ENCODE measurements at places on chromosomes 1 and 21. TPM values are rescaled to one million over a fixed set of nuclear protein-coding genes. Genes with fewer than 3 reads are reported as not detected.
A peak's percentile ranks its signal among the peaks of the same experiment; 100 is the strongest.

DNA sequence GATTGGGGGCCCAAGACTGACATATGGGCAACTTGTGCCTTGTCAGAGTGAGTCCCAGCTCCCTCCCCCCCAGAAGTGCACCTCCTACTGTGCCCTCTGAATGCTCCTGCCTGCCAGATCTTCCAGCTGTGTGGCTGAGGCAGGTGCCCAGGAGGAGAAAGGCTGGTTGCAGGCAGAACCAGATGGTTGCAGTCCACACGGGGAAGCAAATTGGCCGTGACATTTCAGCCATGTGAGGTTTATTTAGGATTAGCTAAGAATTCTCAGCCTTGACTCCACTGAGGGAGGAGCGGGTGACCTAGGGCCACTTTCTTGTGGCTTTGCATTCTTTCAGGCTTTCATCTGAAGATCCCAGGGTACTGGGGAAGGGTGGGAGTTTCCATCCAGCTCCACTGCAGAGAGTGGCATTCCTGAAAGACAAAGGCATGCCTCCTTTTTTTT, 33.8 kb downstream of the PEX14 start:
- H3K4me3 ChIP-seq, result no peak overlapping the region
- peak; percentile 20 for DNase-seq
- H3K36me3 ChIP-seq, result no peaks in the 10 kb centered on the region
- no peaks in the 10 kb centered on the region for H3K27me3 ChIP-seq
- H3K27ac ChIP-seq, result no peak overlapping the region

DNA sequence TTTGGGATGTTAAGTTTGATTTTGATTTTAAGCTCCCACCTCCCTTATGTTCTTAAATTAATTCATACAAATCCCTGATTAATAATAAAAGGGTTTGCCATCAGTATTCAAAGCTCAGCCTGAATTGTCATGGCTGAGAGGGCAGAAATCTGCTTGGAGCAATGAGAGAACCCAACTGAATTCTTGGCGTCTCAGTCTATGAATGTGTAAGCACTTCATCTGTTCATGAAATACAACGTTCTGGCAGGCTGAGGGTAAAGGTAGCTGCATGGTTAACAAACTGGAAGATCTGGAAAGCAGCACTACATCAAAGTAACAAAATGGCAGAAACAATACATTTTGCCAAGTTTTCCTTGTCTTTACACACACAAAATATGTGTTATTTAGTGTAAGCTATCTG, 95.3 kb downstream of the ACBD6 start:
- no peaks in the 10 kb centered on the region for H3K4me1 ChIP-seq
- DNase-seq, result no peak

DNA sequence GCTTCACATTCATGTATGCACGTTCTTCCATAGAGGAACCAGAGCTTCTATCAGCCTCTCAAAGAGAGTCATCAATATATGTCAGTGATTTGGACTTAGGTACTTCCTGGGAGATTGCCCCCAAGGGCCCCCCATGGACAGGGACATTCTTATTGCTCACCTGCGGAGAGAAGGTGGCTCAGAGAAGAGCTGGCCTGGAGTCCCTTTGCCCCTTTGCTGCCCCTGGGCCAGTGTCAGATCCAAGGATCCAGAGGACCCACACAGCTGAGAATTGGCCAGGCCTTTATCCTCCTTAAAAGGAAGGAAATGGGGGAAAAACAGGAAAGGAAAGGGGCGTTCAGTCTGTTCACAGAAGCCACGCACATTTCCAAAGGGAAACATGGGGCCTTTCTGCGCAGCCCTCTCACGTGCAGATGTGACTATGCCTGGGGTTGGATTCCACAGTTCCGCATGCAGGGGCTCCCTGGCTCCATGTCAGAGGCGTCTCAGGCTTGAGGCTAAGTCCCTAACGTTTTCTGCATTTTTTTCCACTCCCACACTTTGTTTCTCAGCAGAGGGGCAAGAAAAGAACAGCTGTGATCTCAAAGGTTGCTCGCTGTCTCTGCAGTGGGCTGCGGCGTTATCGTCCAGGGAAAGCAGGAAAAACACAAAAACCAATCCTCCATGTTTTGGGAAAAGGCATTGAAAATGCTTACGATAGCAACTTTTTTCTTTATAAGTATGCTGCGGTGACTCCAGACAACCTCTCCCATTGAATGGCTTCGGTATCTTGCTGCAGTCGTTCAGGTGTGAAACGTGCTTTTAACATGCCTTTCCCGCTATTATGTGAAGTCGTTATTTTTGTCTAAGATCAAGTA, 5.9 kb downstream of the C1orf226 start:
- DNase-seq, result no peak
- no peaks in the 10 kb centered on the region for H3K27me3 ChIP-seq
- no peaks in the 10 kb centered on the region for H3K4me1 ChIP-seq

GRCh38 chr21:29194342-29194741, 63.9 kb downstream of the MAP3K7CL start:
- peaks cover 27% of the 10 kb centered on the region for H3K4me1 ChIP-seq
- no peak for DNase-seq
- no peaks in the 10 kb centered on the region for H3K27me3 ChIP-seq
- no peak overlapping the region for H3K4me3 ChIP-seq

- no peaks in the 10 kb centered on the region for H3K27me3 ChIP-seq
- no peaks in the 10 kb centered on the region for H3K4me1 ChIP-seq
- DNase-seq, result no peak
- H3K36me3 ChIP-seq, result no peaks in the 10 kb centered on the region
- no peak overlapping the region for H3K27ac ChIP-seq
Observed at GRCh38 chr1:221316491-221317056, 425.3 kb downstream of the DUSP10 start.

GRCh38 chr1:52645261-52645660, 12.3 kb downstream of the SHISAL2A start:
- no peak overlapping the region for H3K4me3 ChIP-seq
- no peak overlapping the region for H3K27ac ChIP-seq
- no peaks in the 10 kb centered on the region for H3K27me3 ChIP-seq
- H3K4me1 ChIP-seq, result no peaks in the 10 kb centered on the region
- H3K36me3 ChIP-seq, result no peaks in the 10 kb centered on the region

DNA sequence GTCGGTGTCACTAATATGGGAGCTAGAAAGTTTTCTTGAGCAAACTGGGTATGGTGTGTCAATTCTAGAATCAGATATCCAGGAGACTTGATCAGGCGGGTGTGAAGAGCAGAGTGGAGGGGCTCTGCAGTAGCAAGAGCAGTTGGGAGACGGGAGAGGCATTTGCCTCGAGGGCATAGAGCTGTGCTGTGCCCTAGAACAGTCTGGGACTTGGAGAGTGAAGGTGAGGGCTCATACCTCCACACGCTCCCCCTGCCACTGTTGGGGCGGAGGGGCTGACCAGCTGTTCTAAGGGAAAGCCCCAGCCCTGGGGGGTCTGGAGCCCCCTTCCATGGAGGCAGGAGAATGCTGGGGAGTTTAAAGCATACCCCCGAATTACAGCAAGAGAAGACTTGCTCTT, 33.8 kb downstream of the SIM2 start:
- H3K4me1 ChIP-seq, result peaks cover 7% of the 10 kb centered on the region
- H3K27me3 ChIP-seq, result no peaks in the 10 kb centered on the region
- no peaks in the 10 kb centered on the region for H3K36me3 ChIP-seq
- no peak for DNase-seq
- no peak overlapping the region for H3K27ac ChIP-seq

- no peak for DNase-seq
- no peaks in the 10 kb centered on the region for H3K4me1 ChIP-seq
- no peak overlapping the region for H3K4me3 ChIP-seq
Observed at GRCh38 chr1:80961464-80962190, 839.1 kb upstream of the ADGRL2 start.

DNA sequence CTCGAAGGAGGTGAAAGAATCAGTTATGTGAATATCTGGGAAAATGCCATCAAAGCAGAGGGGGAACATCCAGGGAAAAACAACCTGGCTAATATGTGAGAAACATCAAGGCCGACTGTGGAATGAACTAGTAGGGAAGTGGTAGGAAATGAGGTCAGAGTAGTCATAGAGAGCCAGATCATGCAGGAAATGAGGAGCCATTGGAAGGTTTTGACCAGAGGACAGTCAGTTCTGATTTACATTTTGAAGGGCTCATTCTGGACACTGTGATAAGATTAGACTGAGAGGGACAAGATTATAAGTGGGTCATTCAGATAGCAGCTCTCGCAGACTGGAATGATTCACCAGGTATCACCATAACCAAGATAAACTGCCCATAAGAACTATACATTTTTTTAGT, 63.7 kb downstream of the SYT14 start:
- H3K36me3 ChIP-seq, result no peaks in the 10 kb centered on the region
- no peak for DNase-seq
- no peak overlapping the region for H3K4me3 ChIP-seq
- H3K4me1 ChIP-seq, result no peaks in the 10 kb centered on the region

DNA sequence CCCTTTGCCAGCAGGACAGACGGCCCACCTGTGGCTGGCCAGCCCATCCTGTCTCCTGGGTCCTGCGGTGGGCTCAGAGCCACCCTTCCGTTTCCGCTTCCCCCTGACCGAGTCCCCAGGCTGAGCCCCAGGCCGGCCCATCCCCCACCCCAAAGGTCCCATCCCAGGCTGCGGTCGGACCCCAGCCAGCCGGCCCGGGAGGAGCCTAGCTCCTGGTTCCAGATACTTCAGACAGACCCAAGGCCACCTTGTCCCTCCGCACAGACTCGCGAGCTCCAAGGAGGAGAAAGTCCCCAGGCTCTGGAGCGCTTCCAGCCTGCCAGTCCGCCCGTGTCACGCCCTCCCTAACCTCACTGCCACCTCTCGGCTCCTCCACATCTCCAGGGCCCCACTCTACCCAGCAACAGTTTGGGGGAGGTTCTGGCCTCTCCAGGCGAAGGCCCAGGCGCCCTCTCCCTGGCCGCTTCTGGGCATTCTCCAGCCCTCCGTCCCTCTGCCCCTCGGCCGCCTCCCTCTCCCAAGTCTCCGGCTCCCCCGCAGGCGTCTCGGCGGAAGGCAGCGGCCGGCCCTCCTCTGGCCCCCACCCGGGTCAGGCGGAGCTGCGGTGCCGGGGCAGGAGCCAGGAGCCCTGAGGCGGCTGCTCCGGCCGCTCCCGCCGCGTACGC, 835 bp downstream of the LRRN2 start:
- H3K4me3 ChIP-seq, result peak overlapping the region; percentile 5
- H3K4me1 ChIP-seq, result peaks cover 15% of the 10 kb centered on the region
- no peak for DNase-seq
- H3K27me3 ChIP-seq, result no peaks in the 10 kb centered on the region
- H3K36me3 ChIP-seq, result no peaks in the 10 kb centered on the region

GRCh38 chr1:98674075-98674781, 12.7 kb downstream of the SNX7 start:
- DNase-seq, result no peak
- no peaks in the 10 kb centered on the region for H3K27me3 ChIP-seq
- no peaks in the 10 kb centered on the region for H3K4me1 ChIP-seq
- no peak overlapping the region for H3K4me3 ChIP-seq

DNA sequence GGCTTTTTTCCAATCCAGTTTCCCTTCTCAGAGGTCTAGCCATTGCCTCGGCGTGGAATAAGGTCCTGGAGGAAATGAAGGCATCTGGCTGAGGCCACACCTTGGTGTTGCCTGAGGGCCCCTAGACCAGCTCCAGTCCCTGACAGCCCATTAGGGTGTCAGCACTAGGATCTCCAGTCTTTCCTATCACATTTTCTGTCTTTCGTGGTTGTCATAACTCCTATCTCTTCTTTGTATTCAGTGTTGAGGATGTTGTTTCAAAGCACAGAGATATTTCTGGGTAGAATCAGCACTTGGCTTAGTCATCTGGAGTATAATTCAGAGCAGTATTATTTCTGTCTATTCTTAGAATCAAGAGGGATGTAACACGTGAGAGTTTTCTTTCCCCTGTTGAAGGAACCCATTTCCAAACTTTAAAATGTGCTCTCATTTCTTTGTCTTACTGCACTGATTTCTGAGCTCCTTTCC, 844.3 kb downstream of the KCNT2 start:
- no peaks in the 10 kb centered on the region for H3K4me1 ChIP-seq
- H3K27ac ChIP-seq, result no peak overlapping the region
- H3K36me3 ChIP-seq, result no peaks in the 10 kb centered on the region
- H3K27me3 ChIP-seq, result no peaks in the 10 kb centered on the region

DNA sequence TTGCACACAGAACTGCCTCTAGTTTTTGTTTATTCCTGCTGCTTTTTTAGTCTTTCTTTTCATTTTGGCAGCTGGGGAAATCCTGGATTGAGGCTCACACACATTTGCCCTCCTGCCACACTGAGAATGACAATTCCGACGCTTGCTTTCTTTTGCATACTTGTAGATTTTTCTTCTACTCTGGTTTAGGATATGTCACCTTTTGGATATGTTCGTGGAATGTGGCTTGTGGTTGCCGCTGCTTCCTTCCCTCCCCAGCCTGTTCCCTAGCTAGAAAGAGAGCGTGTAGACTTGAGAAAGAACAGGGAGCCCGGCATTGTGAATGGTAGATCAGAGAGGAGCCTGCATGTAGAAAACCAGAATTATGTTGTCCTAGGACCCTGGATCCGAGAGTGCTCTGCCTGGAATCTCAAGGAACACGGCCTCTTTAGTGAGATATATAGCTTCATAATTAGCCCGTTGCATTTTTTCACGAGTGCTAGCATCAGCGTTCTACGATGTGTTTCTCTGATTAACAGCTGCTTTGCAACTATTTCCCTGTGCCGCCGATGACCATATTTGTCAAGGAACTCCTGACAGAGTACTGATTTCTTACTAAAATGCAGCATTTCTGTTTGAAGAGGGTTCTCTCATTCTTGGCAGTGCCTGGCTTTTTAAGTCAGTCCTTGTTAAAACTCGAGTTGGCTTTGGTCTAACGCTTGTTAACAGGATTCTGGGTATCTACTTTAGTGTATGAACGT, 56.2 kb downstream of the PEX14 start:
- no peak for DNase-seq
- H3K27me3 ChIP-seq, result no peaks in the 10 kb centered on the region
- H3K27ac ChIP-seq, result no peak overlapping the region
- no peak overlapping the region for H3K4me3 ChIP-seq
- peaks cover 25% of the 10 kb centered on the region for H3K4me1 ChIP-seq
- H3K36me3 ChIP-seq, result no peaks in the 10 kb centered on the region

DNA sequence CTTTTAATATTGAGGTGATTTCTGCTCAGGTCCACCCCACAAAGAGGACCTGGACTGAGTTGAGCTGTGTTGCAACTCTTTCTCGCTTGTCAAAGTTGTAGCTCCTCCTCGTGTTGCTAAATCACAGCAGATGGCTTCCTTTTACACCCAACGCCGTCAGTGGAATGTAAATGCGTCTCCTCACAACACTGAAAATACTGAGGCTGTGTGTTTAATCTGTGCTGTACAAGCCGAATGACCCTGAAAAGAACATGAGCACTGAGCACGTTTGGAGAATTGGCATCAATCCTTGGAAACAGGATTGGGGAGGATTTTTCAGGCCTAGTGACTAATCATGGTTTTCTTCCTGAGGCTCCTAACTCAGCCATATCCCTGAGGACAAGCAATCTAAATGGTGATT, 196.0 kb downstream of the CRB1 start:
- no peaks in the 10 kb centered on the region for H3K27me3 ChIP-seq
- no peak overlapping the region for H3K27ac ChIP-seq
- DNase-seq, result peak; percentile 28
- no peak overlapping the region for H3K4me3 ChIP-seq

Gene NPPB
- total RNA-seq, result not detected

Gene C4BPA
- total RNA-seq, result 23.1 TPM

Gene ILDR2
- 0.66 TPM for total RNA-seq

Gene ANKRD34A
- total RNA-seq, result 0.66 TPM

Gene GJB4
- not detected for total RNA-seq

Gene TMEM51
- 26.5 TPM for total RNA-seq

Gene DDR2
- total RNA-seq, result 7.8 TPM

Measured in body of pancreas (tissue), 4 donors.